ENCODE measurements at places on chromosomes 5 and 9.
A peak's percentile ranks its signal among the peaks of the same experiment; 100 is the strongest.

DNA sequence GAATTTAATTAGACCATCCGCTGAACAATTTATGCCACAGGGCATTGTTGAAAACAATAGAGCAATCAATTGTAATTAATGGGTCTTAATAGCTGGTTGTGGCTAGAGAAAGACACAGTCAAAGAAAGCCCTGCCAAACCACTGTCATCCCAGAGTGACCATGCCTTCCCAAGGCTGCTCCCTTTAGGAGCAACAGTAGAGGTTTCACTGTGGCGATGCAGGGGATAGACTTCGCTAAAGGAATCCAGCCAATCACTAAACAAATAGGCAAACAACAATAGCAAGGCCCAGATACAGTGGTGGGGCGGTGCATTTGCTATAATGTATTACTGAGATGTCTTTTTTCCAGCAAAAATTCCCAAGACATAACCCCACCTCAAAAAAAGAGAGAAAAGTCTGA lies 87.8 kb upstream of the SLC27A6 start:
- DNase-seq, result no peak

- DNase-seq, result no peak
Observed at GRCh38 chr5:79416499-79416898, 97.4 kb downstream of the HOMER1 start.

- no peak for DNase-seq
Observed at GRCh38 chr5:115463983-115464382, 80.6 kb downstream of the FEM1C start.

DNA sequence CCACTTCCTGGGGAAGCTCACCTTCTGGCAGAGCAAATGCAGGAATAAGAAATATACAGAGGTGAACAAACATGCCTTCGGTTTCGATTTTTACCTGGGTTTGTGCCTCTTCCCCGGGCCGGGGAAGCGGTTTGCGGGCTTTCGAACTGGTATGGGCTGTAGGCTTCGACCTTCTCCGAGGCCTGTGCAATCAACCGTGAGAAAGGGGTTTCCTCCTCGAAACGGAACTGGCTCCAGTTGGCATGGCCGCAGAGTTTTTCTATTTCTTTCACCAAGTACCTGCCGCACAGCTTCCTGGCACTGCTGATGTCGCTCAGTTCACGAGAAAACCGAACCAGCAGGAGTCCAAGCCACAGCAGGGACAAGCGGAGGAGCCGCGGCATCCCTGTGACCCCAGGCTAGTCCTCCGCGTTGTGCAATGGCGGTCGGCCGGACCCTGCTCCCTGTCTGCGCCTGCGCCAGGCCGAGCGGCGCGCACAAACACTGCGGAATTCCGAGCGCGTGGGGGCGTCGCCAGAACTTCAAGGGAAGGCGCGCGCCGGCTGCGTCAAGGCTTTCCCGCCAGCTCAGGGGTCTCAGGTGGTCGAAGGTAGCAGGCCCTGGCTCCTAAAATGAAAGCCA lies at the start of gene INSL6:
Gene INSL6 (minus strand): TSS at position 420 of the 621 bp plus-strand sequence. CDS start 37 bp downstream, at position 383.
- DNase-seq, result no peak

DNA sequence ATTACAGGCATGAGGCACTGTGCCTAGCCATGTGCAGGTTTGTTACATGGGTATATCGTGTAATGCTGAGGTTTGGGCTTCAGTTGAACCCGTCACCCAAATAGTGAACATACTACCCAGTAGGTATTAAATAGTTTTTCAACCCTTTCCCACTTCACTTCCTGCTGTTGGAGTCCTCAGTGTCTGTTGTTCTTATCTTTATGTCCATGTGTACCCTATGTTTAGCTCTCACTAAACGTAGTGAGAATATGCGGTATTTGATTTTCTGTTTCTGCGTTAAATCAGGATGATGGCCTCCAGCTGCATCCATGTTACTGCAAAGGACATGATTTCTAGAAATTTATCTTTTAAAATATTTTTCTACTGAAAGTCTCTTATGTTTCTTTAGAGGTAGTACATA lies 17.8 kb downstream of the MTREX start:
- DNase-seq, result no peak

GRCh38 chr5:20832204-20833080 lies 844.4 kb upstream of the CDH18 start:
- DNase-seq, result no peak

DNA sequence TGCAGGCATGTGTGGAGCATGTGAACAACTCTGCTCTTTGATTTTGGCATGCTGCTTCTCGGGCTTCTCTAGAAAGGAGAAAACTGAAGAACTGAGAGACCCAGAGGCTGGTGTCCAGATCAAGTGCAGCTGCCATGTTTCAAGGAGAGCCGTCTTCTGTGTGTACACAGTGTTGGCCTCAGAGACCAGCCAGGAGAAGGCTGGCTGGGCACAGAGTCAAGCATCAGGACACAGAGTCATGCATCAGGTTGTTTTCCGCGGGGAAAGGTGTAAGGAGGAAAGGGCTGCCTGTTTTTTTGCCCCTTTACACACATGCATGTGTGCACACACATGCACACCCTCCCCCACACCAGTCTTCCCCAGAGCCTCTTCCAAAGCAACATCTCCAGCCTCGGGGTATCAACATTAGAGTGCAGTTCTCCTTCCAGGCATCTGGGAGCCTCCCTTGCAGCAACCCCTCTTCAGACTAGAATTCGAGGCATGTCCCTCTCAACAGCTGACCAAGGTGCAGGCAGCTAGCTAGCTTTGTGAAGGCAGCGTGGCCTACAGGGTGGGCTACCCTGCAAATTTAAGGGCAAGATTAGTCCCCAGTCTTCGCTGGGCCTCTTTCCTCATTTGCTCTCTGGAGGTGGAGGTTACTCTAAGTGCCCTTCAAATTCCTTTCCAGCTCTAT lies 180.9 kb downstream of the AOPEP start:
- DNase-seq, result no peak

GRCh38 chr9:21789541-21790037 lies 12.8 kb upstream of the MTAP start:
- DNase-seq, result peak; percentile 89

- DNase-seq, result peak; percentile 26
Observed at GRCh38 chr5:88785746-88786565, 97.0 kb downstream of the MEF2C start.

DNA sequence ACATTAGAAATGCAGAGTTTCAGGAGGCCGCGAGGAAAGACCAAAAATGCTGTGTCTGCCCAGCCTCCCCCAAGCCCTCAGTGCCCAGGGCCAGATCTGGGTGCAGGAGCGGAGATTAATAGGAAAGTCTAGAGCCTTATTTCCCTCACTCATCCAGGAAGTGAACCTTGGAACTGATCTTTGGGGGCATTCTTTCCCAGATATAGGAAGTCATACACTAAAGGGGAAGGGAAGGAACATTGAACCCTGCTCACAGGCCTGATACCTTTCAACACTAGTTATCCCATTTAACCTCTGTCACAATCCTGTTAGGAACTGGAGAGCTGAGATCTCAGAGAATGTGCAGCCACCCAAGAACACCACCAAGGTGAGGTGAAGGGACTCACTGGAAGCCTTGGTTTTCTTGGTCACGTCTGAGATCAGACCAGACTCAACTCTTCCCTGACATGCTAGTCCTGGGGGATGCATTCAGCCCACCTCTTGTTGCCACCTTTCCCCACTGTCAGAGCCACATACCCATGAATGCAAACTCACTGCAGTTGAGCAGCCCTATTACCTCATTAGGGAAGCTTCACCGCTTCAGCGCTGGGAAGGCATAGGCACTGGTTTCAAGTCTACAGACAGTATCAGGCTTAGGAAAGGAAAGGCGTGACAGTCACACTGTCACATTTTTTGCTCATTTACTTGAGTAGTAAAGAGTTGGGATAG lies 95.0 kb downstream of the KIAA1958 start:
- DNase-seq, result no peak

- no peak for DNase-seq
Observed at GRCh38 chr5:122639033-122639432, 135.8 kb upstream of the SNX2 start.

DNA sequence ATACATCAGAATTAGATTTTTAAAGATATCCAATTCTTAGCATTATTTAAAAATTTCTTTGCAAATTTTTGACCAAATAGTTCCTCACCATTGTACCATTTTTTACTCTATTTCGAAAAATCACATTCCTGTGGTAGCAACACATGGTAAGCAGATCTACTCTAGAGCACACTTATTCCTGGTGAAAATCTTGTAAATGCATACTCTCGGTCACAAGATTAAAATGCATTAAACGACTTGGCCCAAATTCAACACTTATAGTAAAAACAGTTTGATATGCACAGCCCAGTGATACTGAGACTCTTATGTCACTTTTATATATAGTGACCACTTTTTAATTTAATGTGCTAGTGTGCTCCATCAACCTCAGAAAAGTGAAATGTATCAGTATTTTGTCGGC lies 208.8 kb upstream of the TARS1 start:
- DNase-seq, result no peak

DNA sequence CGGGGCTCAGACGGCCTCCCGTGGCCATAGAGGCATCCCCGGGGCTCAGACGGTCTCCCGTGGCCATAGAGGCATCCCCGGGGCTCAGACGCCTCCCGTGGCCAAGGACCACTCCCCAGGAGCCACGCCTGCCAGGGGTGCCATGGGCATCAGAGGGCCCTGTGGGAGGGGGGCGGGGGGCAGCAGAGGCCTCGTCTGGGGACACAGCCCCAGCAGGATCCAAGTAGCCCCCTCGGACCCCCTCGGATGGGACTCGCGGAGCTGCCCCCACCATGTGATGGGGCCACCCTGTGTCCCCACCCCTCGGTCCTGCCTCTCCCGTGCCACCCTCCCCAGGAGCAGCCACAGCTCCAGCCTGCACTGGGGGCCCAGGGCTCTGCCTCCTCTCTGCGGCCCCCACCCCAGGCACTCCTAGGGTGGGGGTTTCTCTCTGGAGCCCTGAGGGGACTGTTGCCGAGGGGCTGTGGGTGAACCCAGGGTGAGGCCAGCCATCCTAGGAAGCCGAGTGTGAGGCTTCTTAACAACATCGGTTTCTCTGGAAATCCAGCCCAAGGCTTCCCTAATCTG lies 2.5 kb downstream of the ENTPD8 start:
- DNase-seq, result no peak

DNA sequence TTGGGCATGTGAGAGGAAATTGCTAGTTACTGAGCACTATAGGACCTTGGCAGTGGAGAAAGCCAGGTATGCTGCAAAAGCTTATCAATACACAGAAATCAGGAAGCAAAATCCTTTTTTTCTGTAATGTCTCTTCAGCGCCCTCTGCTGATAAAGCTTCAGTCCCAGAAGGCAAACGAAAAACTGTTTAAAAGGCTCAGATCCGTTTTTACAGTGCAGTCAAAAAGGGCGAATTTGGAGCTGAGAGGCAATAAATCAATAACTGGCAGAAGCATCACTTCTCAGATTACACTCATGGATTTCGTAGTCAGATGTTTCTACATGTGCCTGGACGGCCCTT lies 1.1 kb upstream of the MAN2A1 start:
- DNase-seq, result peak; percentile 32

DNA sequence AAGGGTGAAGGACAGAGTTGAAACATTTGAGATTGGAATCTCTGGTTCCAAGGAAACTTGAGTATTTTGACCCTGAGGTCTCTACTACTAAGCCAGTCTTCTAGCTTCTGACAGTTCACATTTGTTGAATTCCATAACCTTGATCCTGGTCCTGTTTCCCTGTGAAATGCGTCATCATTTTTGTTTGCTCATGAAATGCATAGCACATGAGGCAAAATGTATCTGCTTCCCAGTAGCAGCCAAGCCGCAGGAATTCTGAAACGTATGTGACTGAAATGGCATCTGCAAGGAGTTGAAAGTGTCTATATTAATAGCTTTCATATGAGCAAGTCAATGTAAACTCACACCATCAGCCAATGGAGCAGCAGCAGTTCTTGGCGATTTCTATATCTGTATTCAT lies 307.9 kb downstream of the CSNK1G3 start:
- no peak for DNase-seq

DNA sequence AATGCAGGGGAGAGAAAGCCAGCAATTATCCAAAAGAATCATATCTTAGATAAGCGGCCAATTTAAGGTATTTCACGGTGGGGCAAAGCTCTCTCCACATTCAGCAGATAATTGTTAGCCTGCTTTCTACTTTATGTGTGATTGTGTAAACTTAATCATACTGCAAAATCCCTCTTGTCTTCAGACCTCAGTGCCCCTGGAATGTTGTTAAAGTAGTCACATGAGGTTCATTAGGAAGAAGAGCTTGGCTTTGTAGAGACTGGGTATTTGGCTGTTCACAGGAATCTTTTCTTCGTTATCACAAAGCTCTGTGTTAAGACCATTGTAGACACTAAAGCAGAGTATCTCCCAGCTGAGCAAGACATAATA lies 127.0 kb downstream of the RFK start:
- no peak for DNase-seq

- DNase-seq, result no peak
Observed at GRCh38 chr5:135193213-135194125, 159.4 kb upstream of the PITX1 start.

DNA sequence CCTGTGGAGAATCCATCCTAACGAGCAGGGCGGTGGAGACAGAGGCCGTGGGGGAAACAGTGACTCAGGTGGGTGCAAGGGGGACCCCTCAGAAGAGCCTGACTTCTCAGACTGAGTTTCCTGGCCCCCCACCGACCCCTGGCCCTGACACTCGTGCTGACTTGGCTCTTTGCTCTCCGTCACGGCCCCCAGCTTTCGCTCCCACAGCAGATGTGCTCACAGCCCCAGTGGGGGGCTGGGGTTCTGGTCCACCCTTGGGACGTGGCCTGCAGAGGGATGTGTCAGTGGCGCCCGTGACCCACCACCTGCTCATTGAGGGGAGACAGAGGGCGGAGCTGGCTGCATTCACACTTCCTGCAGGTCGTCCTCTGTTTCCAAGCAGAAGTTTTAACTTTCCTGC lies 62.9 kb upstream of the IRX4 start:
- DNase-seq, result no peak

GRCh38 chr9:71524996-71525580 lies 243.2 kb downstream of the CEMIP2 start:
- no peak for DNase-seq

GRCh38 chr5:5612096-5612495 lies 189.6 kb downstream of the ICE1 start:
- no peak for DNase-seq

DNA sequence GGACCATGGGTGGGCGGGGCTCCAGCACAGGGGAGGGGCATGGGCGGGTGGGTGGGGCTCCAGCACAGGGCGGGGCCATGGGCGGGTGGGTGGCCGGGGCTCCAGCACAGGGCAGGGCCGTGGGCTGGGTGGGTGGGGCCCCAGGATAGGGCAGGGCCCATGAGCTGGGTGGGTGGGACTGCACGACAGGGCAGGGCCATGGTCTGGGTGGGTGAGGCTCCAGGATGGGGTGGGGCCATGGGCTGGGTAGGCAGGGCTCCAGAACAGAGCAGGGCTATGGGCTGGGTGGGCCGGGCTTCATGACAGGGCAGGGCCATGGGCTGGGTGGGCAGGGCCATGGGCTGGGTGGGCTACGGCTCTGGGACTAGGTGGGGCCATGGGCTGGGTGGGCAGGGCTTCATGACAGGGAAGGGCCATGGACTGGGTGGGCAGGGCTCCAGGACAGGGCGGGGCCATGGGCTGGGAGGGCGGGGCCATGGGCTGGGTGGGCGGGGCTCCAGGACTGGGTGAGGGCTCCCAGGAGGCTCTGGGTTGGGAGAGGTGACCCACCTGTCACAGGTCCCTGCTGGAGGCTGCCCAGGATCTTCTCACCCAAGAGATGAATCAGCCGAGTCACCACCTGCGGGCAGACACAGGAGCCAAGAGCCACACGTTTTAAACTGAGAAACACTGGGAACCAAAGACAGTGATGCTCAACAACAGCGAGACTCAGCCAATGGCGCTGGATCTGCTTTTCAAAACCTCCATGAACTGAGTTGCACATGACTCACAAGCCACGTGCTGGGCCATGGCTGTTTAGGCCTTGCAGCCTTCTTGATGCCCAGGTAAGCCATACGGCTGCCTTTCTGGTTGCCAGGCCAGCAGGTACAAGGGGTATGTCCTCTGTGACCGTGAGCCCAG lies 33.6 kb upstream of the NSMF start:
- DNase-seq, result no peak

Measured in DMS153 (cell line).